ENCODE measurements at places on chromosomes 6 and 20. TPM values are rescaled to one million over a fixed set of nuclear protein-coding genes. Genes with fewer than 3 reads are reported as not detected.

- peak; percentile 67 for DNase-seq
Observed at GRCh38 chr6:156598071-156598854, 178.9 kb upstream of the ARID1B start.

DNA sequence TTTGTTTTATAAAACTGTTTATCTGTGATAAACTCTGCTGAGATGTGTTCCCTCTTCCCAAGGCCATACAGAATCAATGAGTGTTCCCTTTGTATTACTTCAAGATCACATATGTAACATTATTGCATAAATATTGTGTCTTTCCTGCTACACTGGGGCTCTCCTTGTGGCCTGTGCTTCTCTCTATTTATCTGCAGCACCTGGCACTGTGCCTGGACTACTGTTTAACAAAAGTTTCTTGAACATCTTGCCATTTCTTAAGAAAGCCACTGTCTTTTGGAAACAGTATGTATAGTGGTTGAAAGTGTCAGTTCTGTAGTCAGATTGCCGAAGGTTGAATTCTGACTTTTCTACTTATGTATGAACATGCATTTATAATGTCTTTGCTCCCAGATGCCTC lies 169.0 kb upstream of the SCGN start:
- no peak for DNase-seq

- DNase-seq: no peak
Observed at GRCh38 chr6:112037783-112038216, 16.1 kb upstream of the CCN6 start.

DNA sequence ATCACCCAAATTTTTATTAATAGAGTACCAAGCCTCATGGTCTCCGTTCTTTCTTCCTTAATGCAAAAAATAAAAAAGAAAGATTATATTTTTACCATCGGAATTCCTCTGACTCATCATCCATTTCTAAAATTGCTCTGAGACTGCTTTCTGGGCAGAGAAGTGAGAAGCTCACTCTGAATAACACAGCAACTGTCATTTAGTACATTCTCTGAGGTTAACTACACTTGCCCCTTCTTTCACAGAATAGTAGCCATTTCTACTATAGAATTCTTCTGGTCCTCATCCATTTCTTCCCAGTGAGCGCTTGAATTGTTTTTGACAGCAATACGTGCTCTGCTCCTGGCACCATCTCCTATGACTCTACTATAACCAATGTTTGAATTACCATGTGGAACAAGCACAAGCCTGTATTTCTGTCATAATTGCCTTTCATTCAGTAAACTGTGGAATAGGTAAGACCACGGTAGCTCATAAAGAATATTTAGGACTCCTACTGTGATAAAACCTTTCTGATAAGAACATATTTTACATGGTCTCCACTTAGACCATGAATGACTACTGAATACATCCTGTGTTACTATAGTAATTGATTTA lies 435.5 kb upstream of the NRSN1 start:
- DNase-seq: no peak

DNA sequence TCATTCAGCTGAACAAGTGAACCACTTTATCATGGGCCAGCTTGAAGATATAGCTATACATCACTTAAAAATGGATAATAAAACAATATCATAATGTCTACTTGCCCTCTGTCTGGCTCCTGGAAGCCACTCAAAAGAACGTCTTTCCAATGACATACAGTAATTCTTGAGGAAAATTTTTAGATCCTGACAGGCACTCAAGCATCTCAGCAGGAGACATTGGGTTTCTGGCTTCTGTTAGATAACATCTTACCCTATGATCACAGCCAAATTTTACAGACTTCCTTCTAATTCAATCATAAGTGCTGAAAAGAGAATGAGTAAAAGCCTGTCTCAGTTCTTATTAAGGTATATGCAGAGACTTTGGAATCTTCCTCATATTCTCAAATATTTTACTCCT lies 330 bp downstream of the CGA start:
- no peak for DNase-seq

- no peak for DNase-seq
Observed at GRCh38 chr6:47169785-47170616, 127.9 kb upstream of the ADGRF1 start.

DNA sequence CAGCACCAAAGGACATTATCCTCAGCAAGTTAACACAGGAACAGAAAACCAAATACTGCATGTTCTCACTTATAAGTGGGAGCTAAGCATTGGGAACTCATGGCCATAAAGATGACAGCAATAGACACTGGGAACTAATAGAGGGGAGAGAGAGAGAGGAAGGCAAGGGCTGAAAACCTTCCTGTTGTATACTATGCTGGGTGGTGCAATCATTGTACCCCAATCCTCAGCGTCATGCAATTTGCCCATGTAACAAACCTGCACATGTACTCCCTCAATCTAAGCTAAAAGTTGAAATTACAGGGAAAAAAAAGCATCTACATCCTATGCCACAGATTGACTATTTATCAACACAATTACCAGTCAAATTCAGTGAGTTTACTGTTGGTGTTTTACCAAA lies 20.0 kb upstream of the VNN1 start:
- DNase-seq: no peak

- DNase-seq: no peak
Observed at GRCh38 chr6:100468016-100468622, 3.4 kb upstream of the SIM1 start.

DNA sequence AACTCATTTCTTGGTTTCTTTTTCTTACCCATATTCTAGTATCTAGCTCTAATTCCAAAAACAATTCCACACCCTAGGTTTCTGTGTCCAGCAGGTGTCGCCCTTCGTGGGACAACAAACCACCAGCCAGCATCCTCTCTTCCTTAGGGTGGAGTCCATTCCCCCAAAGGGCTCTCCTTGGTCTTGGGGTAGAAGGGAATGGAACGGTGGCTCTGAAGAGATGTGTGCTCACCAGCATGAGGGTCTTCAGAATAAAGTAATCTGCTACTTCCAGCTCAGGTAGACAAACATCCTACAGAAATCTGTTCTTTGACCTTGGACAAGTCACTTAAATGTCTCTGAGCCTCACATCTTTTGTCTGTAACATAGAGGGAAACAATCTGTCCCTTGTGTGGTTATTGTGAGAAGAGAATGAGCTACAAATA lies 7.2 kb downstream of the HLA-DMB start:
- peak; percentile 66 for DNase-seq

DNA sequence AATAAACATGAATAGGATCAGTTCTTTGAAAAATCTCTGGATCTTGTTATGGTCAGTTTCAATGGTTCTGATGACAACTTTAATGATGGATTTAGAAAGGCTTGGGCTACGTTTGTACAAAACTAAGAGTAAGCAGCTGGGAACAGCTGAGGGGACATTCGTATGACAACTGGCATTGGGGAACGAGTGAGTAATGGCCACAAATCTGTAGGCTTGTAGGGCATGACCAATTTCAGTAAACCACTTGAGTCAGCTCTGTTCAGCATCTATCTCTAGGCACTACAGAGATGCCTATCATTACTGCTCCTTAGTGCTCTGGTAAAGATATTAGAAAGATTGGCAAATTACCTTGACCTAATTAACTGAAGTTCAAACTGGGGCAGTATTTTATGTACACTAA lies 1375.6 kb downstream of the EPHA7 start:
- no peak for DNase-seq

The COL21A1 gene
- 0.07 TPM for polyA plus RNA-seq

The ENPP3 gene
- not detected for polyA plus RNA-seq

Data from SK-N-SH (cell line).